NCI-H1105 treated with DMSO at 0.1 percent for 48 hours (cell line): ENCODE measurements at places on chromosomes 2 and 18.

- DNase-seq, result no peak
Measured at GRCh38 chr2:48543895-48544294, 13.9 kb downstream of the STON1 start.

DNA sequence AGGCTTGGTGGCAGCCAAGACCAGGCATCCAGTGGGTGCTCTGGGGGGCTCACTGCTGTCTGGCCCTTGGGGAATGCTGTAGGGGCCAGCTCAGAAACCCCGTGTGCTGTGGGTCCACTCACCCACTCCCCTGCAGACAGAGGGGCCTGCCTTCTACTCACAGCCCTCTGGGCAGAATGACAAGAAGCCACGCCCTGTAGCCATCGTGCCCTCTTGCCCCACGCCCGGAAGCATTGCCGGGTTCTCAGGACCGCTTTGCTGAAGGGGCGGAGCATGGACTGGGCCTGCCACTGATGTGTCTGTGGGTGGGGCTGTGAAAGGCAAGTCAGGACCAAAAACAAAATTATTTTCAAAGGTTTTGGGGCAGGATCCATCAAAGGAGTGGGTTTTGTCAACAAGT is 27.8 kb downstream of the GLI2 start:
- DNase-seq, result no peak

GRCh38 chr18:8416212-8417019 is 192.8 kb upstream of the RAB12 start:
- DNase-seq, result no peak

GRCh38 chr2:234669621-234670020 is 172.7 kb upstream of the ARL4C start:
- no peak for DNase-seq

GRCh38 chr18:66211749-66212148 is 392.1 kb downstream of the CDH19 start:
- no peak for DNase-seq

DNA sequence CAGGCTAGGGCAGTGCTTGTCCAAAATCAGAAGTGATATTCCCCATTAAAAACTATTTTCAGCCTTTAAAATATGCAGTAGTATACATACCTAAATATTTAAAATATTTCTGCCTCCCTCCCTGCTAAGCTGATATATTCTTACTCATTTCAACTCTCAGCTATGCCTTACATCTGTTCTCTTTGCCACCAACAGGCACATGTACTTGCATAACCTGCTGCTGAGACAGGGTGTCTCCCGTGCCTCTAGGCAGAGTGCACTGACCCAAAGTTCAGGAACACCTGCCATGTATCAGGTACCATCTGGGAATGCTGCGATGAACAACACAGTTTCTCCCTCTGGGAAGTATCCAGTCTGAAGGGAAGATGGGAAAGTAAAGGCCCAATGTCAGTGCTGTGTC is 91.7 kb downstream of the STK39 start:
- no peak for DNase-seq

DNA sequence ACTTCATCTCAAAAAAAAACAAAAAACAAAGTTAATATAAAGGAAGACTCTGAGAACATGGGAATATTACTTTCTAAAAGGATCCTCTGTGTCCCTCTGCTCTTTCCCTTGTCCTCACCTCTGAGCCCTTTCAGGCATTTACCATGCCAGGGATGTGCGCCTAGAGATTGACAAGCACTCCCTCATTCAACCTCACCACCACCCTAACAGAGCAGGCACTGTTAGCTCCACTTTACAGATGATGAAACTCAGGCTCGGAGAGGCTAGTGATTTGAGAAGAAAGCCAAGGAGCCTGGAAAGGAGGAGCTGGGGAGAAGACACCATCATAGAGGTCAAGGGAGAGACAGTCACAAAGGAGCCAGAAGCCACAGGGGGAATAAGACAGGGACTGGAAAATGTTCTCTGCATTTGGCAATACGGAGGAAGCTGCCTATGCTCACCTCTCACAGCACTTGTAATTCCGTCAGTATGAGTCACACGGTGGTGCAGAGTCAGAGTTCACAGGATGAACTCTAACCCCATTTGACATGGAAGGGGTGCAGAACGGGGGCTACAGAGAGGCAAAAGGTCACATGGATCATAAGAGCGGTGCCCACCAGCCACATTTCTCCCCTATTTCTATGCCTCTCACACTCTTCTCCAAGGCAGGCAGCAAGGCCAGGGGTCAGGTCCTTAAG is 101.8 kb upstream of the NFU1 start:
- no peak for DNase-seq

- DNase-seq, result no peak
Measured at GRCh38 chr2:2870106-2870505, 507.5 kb downstream of the EIPR1 start.

DNA sequence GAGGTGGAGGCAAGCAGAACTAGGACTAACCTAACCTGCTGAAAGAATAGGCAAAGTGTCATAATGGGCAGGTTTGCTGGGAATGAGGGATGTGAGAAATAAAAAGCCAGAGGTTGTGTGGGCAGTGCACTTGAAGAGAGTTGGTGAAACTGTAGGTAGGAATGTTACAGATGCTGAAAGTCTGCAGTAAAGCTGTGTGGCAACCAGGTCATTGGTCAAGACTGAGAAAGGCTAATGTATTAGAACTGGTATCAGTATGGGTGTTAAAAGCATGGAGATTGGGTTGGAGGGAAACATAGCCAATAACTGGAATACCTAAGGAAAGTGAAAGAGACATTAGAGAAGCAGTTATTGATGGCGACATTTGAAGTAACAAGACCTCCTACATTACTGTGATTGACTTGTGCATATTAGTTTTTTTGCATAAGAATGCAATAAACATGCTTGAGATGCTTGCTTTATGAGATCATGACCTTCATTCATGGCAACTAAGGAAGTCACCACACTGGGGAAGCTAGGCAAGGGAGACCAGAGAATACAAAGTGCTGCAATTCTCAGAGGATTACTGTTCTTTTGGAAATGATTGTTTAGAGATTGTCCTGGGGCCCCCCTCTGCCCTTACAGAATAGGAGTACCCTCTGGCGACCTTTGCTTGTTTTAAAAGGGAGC is 11.8 kb downstream of the GULP1 start:
- no peak for DNase-seq

GRCh38 chr2:148052687-148053086 is 31.8 kb downstream of the MBD5 start:
- DNase-seq, result no peak
